ENCODE measurements at places on chromosomes 5 and 9. TPM values are rescaled to one million over a fixed set of nuclear protein-coding genes. Genes with fewer than 3 reads are reported as not detected.

Gene TRPM6
- total RNA-seq = not detected

Gene CHMP5
- total RNA-seq = 24.5 TPM

Gene PLAC8L1
- 0.45 TPM for total RNA-seq

Gene JAKMIP2
- total RNA-seq = 14.9 TPM

Gene IL5
- not detected for total RNA-seq

Gene FBP1
- 14.0 TPM for total RNA-seq

Measured in natural killer cell (primary cell).